Endothelial cell (in vitro differentiated cells): ENCODE measurements at places on chromosomes 5 and 9. TPM values are rescaled to one million over a fixed set of nuclear protein-coding genes. Genes with fewer than 3 reads are reported as not detected.

- no peaks in the 10 kb centered on the region for H3K4me1 ChIP-seq
- no peak overlapping the region for H3K27ac ChIP-seq
- H3K27me3 ChIP-seq: no peaks in the 10 kb centered on the region
- no peak for DNase-seq
- no peak overlapping the region for H3K4me3 ChIP-seq
- peaks cover 9% of the 10 kb centered on the region for H3K36me3 ChIP-seq
Measured at GRCh38 chr5:77101298-77101697, 14.2 kb upstream of the ZBED3 start.

The GRHPR gene
- 81.5 TPM for total RNA-seq

The CCNH gene
- 33.9 TPM for total RNA-seq

The ACTBL2 gene
- not detected for total RNA-seq

The MAMDC2 gene
- total RNA-seq: 0.10 TPM

DNA sequence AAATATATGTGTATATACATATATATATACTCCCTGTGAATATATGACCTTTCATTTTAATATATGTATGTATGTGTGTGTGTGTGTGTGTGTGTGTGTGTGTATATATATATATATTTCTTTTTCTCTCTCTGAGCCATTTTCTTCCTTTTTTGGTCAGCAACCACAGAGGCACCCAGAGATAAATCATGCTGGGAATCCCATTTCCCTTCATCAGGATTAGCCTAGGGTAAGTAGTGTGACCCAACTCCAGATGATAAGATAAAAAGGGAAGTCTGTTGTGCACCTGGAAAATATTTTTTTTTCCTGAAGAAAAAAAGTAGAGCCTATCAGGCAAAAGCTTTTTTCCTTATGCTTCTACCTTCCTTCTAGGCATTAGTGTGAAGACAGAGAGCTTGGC, 25.4 kb upstream of the SUB1 start:
- peaks cover 3% of the 10 kb centered on the region for H3K27me3 ChIP-seq
- H3K4me1 ChIP-seq: peaks cover 15% of the 10 kb centered on the region
- no peak overlapping the region for H3K27ac ChIP-seq
- no peak overlapping the region for H3K4me3 ChIP-seq
- no peaks in the 10 kb centered on the region for H3K36me3 ChIP-seq

- no peak overlapping the region for H3K4me3 ChIP-seq
- no peak overlapping the region for H3K27ac ChIP-seq
- H3K4me1 ChIP-seq: no peaks in the 10 kb centered on the region
- no peak for DNase-seq
Measured at GRCh38 chr5:65708145-65708544, 13.8 kb downstream of the SGTB start.

DNA sequence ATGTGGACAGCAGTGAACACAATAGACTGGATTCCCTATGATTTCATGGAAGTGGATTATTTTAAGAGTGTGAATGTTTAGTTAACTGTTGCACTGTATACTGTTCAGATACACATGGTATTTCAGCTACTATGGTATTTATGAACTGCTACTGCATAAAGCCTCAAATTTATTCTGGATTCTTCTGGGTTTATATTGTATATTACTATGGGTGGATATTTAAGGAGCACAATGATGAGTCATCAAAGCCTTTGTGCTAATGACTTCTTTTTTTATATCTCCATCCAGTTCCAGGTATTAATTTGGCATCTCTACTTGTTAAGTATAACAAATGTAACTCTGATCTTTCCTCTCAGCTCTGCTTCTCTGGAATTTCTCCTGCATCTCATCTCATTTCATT, 6.8 kb downstream of the KDM4C start:
- H3K4me1 ChIP-seq: no peaks in the 10 kb centered on the region
- H3K27ac ChIP-seq: no peak overlapping the region
- H3K36me3 ChIP-seq: no peaks in the 10 kb centered on the region

GRCh38 chr9:121505903-121506735, 6.5 kb upstream of the GGTA1 start:
- no peak overlapping the region for H3K27ac ChIP-seq
- no peak for DNase-seq
- H3K36me3 ChIP-seq: no peaks in the 10 kb centered on the region
- H3K4me3 ChIP-seq: no peak overlapping the region

- no peak overlapping the region for H3K4me3 ChIP-seq
- no peak overlapping the region for H3K27ac ChIP-seq
- H3K27me3 ChIP-seq: peaks cover 17% of the 10 kb centered on the region
- H3K4me1 ChIP-seq: peaks cover 14% of the 10 kb centered on the region
Measured at GRCh38 chr9:137237759-137238726, 3.0 kb upstream of the TUBB4B start.

The SLC46A2 gene
- total RNA-seq: not detected

DNA sequence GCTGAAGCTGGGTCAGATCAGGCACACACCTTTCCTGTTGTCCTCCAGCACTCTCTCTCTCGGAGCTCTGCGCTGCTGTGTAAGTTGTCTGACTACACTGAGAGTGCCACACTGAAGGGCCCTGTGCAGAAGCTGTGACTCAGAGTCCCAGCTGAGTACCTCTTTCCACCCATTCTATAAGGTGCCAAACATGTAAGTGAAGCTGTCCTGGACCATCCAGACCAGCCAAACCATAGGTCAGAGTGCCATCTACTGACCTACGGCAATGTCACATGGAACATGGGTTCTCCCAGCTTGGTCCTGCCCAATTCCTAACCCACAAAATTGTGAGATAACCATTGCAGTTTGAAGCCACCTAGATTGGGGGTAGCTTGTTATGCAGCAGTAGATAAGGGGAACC, 68.2 kb downstream of the ADCY2 start:
- no peak overlapping the region for H3K4me3 ChIP-seq
- H3K27me3 ChIP-seq: peaks cover 2% of the 10 kb centered on the region
- peak; percentile 10 for DNase-seq

GRCh38 chr9:94787266-94787665, 60.8 kb downstream of the AOPEP start:
- H3K36me3 ChIP-seq: peaks cover under 1% of the 10 kb centered on the region
- no peak for DNase-seq
- no peak overlapping the region for H3K4me3 ChIP-seq
- H3K4me1 ChIP-seq: no peaks in the 10 kb centered on the region
- no peaks in the 10 kb centered on the region for H3K27me3 ChIP-seq

- peaks cover 15% of the 10 kb centered on the region for H3K4me1 ChIP-seq
- no peak overlapping the region for H3K27ac ChIP-seq
- H3K36me3 ChIP-seq: no peaks in the 10 kb centered on the region
- H3K4me3 ChIP-seq: no peak overlapping the region
- no peak for DNase-seq
- H3K27me3 ChIP-seq: peaks cover 6% of the 10 kb centered on the region
Measured at GRCh38 chr9:109474170-109474569, 23.9 kb downstream of the PTPN3 start.

- H3K27ac ChIP-seq: no peak overlapping the region
- no peak for DNase-seq
- H3K4me3 ChIP-seq: no peak overlapping the region
Measured at GRCh38 chr5:42349163-42349562, 74.1 kb upstream of the GHR start.

The CYFIP2 gene
- 42.9 TPM for total RNA-seq

DNA sequence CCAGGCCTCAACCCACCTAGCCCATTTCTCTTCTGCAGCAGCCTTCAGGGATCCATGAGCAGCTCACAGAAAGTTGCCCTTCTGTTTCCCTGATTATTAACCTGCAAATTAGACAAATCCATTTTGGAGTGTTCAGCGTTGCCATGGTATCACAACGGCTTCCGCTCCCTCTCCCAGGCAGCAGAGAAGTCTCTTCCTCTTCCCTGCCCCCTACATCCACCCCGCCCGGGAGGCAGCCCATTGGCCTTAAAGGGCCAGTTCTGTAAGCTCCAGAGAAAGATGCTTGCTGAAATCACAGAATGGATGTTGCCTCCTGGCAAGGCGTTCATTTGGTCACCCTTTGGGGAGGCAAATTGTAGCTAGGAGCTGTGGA, 47.7 kb upstream of the BOD1 start:
- H3K4me3 ChIP-seq: no peak overlapping the region
- DNase-seq: peak; percentile 53
- peak overlapping the region; percentile 76 for H3K27ac ChIP-seq

The CYSRT1 gene
- total RNA-seq: 1.4 TPM

- no peaks in the 10 kb centered on the region for H3K27me3 ChIP-seq
- no peak overlapping the region for H3K27ac ChIP-seq
- no peak for DNase-seq
- peaks cover 3% of the 10 kb centered on the region for H3K36me3 ChIP-seq
Measured at GRCh38 chr5:152329761-152330283, 75.3 kb downstream of the NMUR2 start.

DNA sequence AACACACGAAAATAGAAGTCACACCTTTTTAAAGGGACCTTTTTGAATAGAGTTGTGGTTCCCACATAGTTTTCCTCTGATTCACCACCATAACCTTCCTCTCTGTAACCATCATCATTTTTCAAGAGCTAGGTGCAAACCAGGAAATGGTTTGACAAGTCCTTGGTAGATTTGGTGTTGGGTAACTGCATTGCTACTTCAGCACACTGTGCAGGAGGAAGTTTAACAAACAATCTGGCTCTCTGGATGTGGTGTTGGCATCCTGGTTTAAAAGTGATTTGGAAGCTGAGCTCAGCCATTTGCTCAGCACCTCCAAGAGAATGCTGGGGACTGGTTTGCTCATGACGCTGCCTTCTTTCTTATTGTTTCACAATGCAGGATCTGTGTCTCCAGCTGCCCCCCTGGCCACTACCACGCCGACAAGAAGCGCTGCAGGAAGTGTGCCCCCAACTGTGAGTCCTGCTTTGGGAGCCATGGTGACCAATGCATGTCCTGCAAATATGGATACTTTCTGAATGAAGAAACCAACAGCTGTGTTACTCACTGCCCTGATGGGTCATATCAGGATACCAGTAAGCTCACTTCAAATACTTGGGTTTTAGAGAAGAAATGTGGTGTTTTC, 213.1 kb downstream of the RFK start:
- H3K27ac ChIP-seq: peak overlapping the region; percentile 9
- DNase-seq: no peak
- no peaks in the 10 kb centered on the region for H3K36me3 ChIP-seq

The TMEM38B gene
- 11.8 TPM for total RNA-seq

DNA sequence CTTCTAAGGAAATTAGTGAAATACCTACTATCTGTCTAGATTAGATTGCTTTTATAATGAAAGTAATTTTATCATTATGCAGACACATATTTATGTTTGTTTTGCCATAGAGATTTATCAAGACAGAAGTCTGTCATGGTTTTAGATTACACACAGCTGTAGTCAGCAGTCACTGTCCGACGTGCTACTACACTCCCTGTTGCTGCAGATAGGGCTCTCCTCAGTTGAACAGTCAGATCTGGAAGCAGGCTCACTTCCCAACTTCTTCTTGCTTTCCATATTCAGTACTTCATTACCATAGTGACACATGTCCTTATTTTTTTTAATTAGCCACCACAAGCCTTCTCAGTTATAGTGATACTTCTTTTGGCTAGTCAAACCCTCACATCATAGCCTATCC, 329.9 kb upstream of the ITGA1 start:
- DNase-seq: no peak
- no peaks in the 10 kb centered on the region for H3K36me3 ChIP-seq
- H3K27me3 ChIP-seq: no peaks in the 10 kb centered on the region
